ENCODE measurements at places on chromosomes 6 and 20.

- DNase-seq = no peak
Observed at GRCh38 chr6:36929607-36930006, 24.9 kb upstream of the PI16 start.

- no peak for DNase-seq
Observed at GRCh38 chr20:52964131-52964530, 8.0 kb upstream of the TSHZ2 start.

DNA sequence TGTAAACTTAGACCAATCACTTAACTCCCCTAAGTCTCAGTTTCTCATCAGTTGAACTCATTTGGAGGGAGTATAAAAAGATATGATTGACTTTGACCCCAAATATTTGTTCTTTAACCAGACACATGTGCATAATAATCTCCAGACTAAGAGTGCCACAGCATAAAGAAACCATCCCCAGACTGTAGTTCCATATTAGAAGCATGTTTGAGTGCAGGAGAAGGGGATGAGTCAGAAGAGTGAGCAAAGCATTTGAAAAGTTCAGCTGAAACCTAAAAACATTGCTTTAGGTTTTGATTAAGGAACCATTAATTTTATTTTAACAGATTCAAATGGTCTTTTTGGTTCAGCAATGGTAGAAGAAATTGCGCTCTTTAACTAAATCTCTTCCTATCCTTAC, 654.8 kb downstream of the UTRN start:
- DNase-seq = no peak

- DNase-seq = no peak
Observed at GRCh38 chr6:105781915-105782314, 304.2 kb upstream of the PRDM1 start.

DNA sequence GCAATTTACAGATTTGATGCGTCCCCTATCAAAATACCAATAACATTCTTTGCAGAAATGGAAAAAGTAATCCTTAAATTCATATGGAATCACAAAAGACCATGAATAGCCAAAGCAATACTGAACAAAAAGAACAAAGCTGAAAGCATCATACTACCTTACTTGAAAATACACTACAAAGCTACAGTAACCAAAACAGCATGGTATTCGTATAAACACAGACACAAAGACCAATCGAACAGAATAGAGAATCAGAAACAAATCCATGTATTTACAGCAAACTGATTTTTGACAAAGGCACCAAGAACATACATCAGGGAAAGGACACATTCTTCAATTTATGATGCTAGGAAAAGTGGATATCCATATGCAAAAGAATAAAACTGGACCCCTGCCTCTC, 206.5 kb upstream of the PDE10A start:
- no peak for DNase-seq

DNA sequence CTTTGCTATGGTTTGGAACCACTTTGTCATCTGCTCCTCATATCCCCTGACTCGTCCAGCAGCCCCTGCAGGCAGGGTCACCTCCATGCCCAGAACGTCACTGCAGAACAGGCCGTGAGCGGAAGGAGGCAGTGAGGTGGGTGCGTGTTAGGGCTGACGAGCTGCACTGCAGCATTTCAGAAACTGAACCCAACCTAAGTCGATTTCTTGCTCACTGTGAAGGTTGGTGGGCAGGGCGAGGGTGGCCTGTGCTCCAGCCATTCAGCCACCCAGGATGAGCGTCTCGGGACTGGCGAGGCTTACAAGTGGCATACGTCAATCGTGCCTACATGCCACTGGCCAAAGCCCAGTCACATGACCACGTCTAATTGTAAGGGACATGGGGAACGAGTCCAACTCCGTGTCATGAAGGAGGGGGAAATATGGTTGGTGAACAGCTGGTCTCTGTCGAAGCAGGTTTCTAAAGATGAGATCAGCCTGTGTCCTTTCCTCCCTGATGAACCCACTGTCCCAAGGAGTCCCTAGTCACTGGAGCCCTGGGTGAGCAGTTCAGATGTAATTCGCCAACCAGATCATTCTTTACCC, 289.1 kb downstream of the TAF4 start:
- no peak for DNase-seq

DNA sequence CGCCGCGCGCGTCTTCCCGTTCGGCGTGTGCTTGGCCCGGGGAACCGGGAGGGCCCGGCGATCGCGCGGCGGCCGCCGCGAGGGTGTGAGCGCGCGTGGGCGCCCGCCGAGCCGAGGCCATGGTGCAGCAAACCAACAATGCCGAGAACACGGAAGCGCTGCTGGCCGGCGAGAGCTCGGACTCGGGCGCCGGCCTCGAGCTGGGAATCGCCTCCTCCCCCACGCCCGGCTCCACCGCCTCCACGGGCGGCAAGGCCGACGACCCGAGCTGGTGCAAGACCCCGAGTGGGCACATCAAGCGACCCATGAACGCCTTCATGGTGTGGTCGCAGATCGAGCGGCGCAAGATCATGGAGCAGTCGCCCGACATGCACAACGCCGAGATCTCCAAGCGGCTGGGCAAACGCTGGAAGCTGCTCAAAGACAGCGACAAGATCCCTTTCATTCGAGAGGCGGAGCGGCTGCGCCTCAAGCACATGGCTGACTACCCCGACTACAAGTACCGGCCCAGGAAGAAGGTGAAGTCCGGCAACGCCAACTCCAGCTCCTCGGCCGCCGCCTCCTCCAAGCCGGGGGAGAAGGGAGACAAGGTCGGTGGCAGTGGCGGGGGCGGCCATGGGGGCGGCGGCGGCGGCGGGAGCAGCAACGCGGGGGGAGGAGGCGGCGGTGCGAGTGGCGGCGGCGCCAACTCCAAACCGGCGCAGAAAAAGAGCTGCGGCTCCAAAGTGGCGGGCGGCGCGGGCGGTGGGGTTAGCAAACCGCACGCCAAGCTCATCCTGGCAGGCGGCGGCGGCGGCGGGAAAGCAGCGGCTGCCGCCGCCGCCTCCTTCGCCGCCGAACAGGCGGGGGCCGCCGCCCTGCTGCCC, 1.1 kb downstream of the SOX4 start:
- no peak for DNase-seq

DNA sequence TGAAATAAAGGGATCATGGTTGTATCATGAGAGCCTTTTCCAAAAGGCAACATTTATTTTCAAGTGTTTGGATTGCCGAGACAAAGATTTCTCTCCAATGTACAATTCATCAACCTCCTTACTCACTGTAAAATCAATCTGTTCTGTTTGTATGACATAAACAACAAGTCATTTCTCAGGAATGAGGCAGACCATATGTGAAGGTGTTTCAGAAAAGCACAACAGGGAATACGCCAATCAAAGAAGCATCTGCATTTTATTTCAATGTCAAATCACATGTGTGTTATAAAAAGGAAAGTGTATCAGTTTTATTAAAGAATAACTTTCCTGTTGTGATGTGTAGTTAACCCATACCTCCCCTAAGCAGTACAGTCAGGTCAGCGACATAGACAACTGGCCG, 653.7 kb downstream of the TFAP2A start:
- no peak for DNase-seq

DNA sequence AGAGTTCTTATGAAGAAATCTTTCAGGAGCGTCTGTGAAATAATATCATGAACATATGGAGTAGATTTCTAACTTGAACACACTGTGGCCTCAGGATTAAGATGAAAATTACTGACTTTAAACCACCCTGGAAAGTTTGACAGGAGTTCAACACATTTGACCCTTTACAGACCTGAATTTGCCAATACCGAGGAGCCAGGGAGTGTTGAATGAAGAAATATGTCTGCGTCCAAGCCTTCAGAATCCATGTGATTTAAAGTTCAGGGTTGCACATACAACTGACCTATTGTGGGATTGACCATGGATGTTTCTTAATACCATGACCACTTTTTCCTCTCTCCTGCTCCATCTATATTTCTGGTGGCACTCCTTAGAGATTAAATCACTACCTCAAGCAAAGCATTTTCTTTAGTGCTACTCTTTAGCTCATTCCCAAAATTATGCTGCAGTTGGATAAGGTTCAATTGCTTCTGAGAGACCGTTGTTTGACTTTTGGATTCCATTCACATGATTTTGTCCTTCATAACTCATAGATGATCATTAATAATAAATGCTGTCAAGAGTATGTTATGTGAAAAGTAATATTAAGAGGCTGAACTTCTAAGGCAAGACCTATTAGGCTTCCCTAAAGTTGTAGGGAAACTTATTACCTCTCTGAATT, 57.4 kb downstream of the PRL start:
- DNase-seq = no peak

DNA sequence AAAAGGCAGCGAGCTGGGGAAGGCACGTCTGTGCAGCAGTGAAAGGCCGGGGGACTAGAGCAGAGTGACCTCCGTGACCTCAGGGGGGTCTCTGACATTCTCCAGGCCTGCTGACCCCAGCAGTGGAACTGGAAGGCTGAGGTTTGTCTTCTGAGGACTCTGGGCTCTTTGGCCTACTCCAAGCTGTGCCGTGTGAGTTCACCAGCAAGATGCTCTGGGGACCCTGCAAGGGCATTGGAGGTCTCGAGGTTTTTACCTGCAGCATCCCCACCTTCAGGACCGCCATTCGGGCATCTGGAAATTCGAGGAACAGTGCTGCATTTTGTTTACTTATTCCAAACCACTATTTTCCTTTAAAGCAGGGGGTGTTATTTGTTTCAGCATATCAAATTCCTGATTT, 140.9 kb downstream of the PHACTR3 start:
- no peak for DNase-seq

- DNase-seq = peak; percentile 57
Observed at GRCh38 chr6:49849213-49849907, 17.0 kb downstream of the CRISP1 start.

GRCh38 chr6:353642-354614, 37.6 kb upstream of the IRF4 start:
- DNase-seq = no peak

GRCh38 chr6:134846865-134847264, 103.0 kb downstream of the ALDH8A1 start:
- DNase-seq = no peak

DNA sequence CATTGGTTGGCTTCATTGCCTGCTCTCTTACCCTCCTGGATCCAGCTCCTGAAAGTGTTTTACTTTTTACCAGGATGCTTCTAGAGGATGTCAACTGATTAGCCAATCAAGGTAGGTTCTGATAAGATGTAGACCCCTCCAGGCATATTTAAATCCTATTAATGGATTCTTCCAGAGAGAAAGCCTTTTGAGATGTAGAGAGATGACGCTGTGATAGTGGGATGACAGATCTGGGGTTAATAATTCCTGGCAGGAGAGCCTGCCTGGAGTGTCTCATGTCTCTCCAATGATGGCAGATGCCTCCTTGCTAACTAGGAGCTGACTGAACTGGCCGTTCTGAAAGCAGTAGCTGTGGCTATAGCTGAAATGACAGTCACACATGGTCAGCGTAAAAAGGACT, 116.9 kb upstream of the DTNBP1 start:
- DNase-seq = no peak

DNA sequence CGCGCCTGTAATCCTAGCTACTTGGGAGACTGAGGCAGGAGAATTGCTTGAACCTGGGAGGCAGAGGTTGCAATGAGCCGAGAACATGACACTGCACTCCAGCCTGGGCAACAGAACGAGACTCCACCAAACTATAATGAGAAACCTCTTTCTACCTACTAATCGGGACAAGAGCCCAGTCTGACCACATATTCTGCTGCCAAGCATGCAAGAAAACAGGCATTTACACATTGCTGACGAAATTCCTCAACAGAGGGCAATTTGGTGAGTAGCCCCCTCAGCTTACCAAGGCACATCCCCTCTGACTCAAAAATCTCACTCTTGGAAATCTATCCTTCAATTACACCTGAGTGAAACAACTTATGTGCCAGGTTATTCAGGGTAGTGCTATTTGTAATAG, 81.2 kb downstream of the SLC23A2 start:
- DNase-seq = no peak

DNA sequence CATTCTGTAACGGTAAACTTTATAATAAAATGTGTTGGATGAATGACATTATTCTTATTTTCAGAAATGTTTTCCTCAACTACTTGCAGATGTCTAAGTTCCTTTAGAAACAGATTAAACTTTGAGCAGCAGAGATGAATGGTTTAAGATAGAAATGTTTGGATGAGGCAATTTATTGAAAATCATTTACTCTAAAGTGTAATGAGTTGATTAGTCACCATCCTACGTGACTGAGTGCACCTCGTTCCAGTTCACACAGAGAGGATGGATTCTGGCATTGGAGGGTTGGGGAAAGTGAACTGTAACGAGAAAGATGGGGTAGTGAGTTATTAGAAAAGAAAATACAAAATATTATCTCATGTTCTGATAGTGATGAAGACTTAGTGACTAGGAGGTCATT, 28.7 kb downstream of the SMPDL3A start:
- DNase-seq = no peak

All from NCI-H1092 (cell line).